ENCODE measurements at places on chromosomes 2 and 18. TPM values are rescaled to one million over a fixed set of nuclear protein-coding genes. Genes with fewer than 3 reads are reported as not detected.

C2orf76 gene
- total RNA-seq = 11.5 TPM

COLEC12 gene
- not detected for total RNA-seq

HOXD4 gene
- not detected for total RNA-seq

ACYP2 gene
- 5.8 TPM for total RNA-seq

SIX3 gene
- not detected for total RNA-seq

HS6ST1 gene
- total RNA-seq = 13.0 TPM

PRSS56 gene
- not detected for total RNA-seq

GMCL1 gene
- 18.1 TPM for total RNA-seq

TFPI gene
- total RNA-seq = not detected

IL37 gene
- total RNA-seq = not detected

SLC9A4 gene
- 0.07 TPM for total RNA-seq

KCNF1 gene
- total RNA-seq = not detected

SPEG gene
- total RNA-seq = 2.1 TPM

FOXD4L1 gene
- total RNA-seq = not detected

ADAM23 gene
- 0.54 TPM for total RNA-seq

TPO gene
- not detected for total RNA-seq

NFATC1 gene
- 98.3 TPM for total RNA-seq

MLPH gene
- not detected for total RNA-seq

TTR gene
- not detected for total RNA-seq

GALNT5 gene
- total RNA-seq = not detected

PPP4R1 gene
- 31.7 TPM for total RNA-seq

AQP12A gene
- not detected for total RNA-seq

TMEM37 gene
- total RNA-seq = not detected

PSMA8 gene
- 1.3 TPM for total RNA-seq

TEKT4 gene
- total RNA-seq = not detected

MYO5B gene
- 0.09 TPM for total RNA-seq

CASP10 gene
- 18.3 TPM for total RNA-seq

EMX1 gene
- total RNA-seq = not detected

CRACDL gene
- total RNA-seq = 0.09 TPM

CETN1 gene
- not detected for total RNA-seq

MRO gene
- not detected for total RNA-seq

HOXD3 gene
- total RNA-seq = not detected

ZNF396 gene
- 0.38 TPM for total RNA-seq

ZNF521 gene
- total RNA-seq = not detected

BOLL gene
- not detected for total RNA-seq

SMARCAL1 gene
- total RNA-seq = 22.3 TPM

LYPD1 gene
- total RNA-seq = not detected

NR4A2 gene
- total RNA-seq = 61.6 TPM

ADI1 gene
- total RNA-seq = 15.7 TPM

COL4A4 gene
- total RNA-seq = not detected

ATF2 gene
- 48.4 TPM for total RNA-seq

LRATD1 gene
- not detected for total RNA-seq

FRZB gene
- not detected for total RNA-seq

VAMP8 gene
- total RNA-seq = 91.1 TPM

DYTN gene
- not detected for total RNA-seq

CAPN14 gene
- 0.59 TPM for total RNA-seq
